ENCODE measurements at places on chromosomes 7 and 10.
A peak's percentile ranks its signal among the peaks of the same experiment; 100 is the strongest.

DNA sequence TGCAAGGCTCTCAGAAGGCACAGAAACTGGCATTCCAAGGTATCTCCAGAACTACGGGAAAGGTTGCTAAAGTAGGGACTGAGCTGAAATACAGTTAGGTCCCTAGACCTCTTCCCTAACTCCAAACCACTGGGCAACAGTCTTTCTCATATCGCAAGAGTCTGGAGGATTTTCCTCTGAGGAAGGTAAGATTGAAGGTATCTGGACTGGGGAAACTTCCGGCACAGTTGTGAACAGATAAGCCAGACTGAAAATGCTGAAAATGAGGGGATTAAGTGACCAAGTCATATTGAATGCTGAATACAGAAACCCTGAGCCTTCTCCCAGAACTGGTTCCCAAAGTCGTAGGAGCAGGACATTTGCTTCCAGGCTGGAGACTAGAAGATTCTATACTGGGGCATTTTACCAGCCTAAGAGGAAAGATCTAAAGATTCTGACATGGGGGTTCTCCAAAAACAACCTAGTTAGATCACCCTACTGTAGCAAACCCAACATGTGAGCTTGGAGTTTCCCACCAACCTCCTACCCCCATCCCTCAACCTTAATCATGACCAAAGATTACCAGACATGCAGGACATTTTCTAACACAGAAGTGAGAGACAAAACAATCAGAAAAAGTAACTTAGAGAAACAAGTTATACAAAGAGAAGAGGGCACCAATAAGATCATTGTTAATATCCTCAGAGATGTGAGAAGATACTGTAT lies 2.8 kb upstream of the PRRT4 start:
- DNase-seq, result no peak

- DNase-seq, result no peak
These were observed 16.6 kb upstream of the FAM170B start for GRCh38 chr10:49150426-49150825.

GRCh38 chr10:86083206-86083605 lies 283.4 kb downstream of the GRID1 start:
- DNase-seq, result no peak

- DNase-seq, result peak; percentile 20
These were observed 402.8 kb upstream of the PODXL start for GRCh38 chr7:131959106-131959812.

- no peak for DNase-seq
These were observed 91.9 kb upstream of the PRKCQ start for GRCh38 chr10:6671976-6672375.

DNA sequence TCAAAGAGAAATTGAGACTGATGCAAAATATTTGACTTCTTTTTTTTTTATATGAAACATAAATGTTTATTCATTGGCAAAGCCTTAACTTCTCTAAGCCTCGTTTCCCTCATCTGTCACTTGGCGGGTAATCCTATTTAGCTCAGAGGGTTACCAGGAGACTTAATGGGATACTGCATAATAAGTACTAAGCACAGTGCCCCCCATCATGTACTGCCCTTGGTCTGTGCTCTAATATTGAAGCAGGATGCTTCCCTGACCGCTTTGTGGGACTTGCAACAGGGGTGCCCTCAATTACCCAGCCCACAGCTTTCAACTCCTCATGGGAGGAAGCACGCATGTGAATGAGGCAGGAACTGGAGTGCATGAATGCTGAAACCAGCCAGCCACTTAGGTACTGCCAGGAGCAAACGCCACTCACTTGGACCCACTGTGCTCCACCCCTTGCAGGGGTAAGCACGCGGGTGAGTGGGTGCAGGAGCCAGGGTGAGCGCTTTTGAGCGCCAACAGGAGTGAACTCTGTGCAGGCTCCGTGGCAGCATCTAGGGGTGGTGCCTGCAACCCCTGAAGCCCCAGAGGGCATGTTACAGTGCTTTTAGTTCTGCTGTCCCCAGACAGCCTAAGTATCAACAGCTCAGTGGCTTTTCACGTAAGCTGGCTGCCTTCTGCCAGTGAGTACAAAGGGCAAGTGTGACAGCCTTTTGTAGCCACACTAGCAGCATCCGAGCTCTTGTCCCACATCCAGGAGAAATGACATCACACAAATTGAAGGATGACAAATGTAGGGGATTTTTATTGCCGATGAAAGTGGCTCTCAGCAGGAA lies 209.8 kb upstream of the C7orf33 start:
- no peak for DNase-seq

DNA sequence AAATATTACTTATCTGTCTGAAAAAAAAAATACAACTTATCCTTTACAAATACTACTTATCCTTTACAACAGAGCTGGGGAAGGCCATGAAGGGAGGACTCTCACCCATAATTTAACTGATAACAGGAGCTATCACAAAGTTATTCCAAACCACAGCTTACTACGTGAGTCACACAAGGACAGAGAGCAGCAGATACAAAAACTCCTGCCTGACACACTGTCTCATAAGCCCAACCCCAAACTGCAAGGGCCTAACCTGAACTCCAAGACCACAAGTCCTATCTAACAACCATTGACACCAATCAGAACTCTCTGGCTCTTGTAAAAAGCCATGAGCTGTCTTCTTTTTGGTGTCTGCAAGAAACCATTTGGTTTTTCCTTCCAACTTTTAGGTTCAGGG lies 28.5 kb upstream of the CXCL12 start:
- DNase-seq, result no peak

DNA sequence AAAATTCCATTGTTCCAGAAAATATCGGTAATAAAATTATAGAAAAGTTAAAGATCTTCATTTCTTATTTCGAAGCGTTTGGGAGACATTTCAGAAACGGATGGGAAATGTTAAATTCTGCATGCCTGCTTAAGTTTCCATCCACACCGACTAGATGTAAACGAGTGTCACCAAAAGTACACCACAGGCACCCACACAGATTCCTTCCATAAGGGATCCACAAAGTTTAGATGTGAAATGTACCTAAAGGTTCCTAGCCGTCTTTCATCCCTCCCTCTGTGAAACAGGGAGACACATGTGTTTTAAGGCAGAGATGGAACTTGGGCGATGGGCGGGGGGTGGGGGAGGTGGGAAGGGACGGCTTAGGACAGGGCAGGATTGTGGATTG lies 621 bp upstream of the CAV1 start:
- DNase-seq, result no peak

- DNase-seq, result no peak
These were observed 83.2 kb upstream of the MBL2 start for GRCh38 chr10:52855546-52856325.

DNA sequence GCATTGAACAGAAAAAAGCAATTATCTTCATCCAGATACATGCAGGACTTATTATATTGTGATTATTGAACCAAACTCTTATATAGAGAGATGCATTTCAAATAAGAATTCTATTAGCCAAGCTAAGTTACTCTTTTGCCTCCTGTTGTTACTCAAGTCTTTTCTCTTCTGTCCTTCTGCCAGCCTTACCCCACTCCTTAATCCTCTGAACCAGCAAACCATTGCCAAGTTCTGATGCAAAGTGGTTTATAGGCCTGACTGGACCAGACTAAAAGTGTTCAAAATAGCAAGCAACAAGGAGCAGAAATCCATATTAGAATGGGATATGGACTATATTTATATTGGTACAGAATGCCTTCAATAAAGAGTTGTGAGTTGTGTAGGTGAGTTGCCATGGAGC lies 2.2 kb upstream of the SLC26A4 start:
- DNase-seq, result no peak

DNA sequence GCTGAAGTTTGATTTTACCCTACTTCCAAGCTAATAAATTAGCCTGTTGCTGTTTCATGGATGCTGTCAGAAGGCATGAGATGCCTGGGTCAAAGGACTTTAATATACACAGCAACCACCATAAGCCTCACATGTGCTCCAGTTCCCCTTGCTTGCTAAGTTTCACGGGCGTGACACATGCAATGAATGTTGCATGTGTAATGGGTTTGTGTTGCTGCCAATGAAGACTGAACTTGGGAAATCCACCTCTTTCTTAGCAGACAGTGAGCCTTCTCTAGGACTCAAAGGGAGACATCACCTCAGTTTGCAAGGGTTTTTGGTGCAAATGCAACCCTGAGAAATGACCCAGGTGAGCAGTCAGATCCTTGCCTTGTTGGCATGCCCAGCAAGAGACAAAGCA lies 505.5 kb upstream of the PODXL start:
- DNase-seq, result no peak

- DNase-seq, result peak; percentile 3
These were observed 90.0 kb downstream of the TFEC start for GRCh38 chr7:115940460-115941060.

DNA sequence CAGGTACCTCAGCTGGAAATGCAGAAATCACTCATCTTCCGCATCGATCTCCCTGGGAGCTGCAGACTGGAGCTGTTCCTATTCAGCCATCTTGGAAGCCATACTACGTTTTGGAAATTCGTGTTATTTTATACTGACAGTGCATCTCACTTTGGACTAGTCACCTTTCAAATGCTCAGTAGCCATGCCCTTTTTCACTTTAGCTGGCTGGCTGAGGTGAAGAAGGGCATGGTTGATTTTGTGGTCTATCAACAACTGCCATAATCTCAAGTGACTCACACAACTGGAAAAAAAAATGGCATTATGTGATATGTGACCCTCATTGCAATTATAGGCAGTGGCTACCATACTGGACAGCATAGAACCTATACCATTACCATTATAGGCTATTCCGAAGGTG lies 100.5 kb downstream of the CCDC71L start:
- DNase-seq, result no peak

DNA sequence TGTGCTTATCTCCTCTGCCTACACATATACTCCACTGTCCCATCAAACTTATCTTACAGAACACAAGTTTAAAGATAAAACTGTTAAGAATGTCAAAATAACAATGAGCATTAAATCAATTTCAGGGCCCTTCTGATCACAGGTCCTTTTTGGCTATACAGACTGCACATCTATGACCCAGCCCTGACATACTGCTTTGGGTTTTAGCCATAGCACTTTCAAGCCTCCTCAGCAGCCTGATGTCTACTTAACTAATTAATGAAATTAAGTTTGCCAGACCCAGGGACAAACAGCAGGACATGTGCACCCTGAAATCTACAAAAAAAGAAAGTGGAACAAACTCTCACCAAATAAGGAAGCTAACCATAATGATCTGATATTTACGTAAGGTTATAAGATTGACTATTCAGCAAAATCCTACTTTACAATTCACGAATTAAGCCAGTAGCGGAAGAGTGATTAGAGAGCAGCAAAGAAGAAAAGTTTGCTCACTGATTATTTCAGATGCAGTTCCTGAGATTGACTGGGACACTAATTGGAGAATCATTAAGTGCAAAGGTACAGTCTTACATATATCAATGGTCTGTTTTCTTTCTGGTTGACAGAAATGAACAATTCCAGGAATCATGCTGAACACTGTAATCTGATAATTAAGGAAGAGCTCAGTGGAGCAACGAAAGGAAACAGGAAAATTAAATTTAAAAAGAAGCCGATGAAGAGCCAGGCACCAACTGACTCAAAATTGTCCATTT lies 669.3 kb upstream of the LRRN3 start:
- DNase-seq, result no peak

GRCh38 chr10:48623607-48624132 lies 18.8 kb upstream of the ARHGAP22 start:
- DNase-seq, result no peak

- DNase-seq, result no peak
These were observed 34.6 kb downstream of the KCNMA1 start for GRCh38 chr10:77602913-77603533.

DNA sequence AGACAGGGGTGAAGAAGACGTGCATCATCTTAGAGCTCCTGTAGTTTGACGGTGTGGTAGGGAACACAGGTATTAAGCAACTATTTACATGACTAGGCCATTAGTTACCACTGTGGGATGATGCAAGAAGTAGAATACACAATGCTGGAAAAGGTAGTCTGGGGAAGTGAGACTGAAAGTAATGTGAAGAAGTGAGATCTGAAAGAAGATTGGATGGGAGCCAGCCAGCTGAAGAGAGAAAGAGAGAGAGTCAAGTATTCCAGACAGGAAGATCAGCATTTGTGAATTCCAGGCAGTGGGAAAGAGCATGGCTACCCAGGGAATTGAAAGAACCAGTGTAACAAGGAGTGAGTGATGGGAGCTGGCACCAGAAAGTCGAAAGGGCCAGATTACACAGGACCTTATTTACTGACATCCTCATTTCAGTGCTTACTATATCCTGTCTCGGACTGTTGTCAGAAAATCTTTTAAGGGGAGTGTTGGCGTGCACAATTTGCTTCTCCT lies 4.0 kb upstream of the CFAP58 start:
- DNase-seq, result peak; percentile 66

GRCh38 chr10:8054494-8055407 lies at the start of gene GATA3:
GATA3 (plus strand) TSS chr10:8054688; CDS start chr10:8055656, 968 bp downstream.
- DNase-seq, result peak; percentile 87

DNA sequence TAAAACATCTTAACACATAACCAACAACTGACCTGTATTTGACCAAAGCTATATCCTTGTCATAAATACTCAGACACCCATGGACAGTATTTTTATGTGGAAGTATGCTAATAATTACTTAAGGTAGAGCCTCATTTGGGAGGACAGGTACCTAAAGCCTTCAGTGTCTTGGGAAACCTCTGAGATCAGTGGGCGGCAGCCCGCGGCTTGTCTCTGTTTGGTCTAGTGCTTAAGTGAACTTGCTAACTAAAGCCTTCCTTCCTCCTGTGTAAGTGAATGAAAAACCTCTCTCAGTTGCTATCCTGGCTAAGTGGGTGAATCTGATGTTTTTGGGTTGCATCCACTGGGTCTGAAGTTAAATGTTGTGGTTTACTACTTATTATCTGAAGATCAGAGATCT lies 144.5 kb upstream of the AGR3 start:
- DNase-seq, result no peak

DNA sequence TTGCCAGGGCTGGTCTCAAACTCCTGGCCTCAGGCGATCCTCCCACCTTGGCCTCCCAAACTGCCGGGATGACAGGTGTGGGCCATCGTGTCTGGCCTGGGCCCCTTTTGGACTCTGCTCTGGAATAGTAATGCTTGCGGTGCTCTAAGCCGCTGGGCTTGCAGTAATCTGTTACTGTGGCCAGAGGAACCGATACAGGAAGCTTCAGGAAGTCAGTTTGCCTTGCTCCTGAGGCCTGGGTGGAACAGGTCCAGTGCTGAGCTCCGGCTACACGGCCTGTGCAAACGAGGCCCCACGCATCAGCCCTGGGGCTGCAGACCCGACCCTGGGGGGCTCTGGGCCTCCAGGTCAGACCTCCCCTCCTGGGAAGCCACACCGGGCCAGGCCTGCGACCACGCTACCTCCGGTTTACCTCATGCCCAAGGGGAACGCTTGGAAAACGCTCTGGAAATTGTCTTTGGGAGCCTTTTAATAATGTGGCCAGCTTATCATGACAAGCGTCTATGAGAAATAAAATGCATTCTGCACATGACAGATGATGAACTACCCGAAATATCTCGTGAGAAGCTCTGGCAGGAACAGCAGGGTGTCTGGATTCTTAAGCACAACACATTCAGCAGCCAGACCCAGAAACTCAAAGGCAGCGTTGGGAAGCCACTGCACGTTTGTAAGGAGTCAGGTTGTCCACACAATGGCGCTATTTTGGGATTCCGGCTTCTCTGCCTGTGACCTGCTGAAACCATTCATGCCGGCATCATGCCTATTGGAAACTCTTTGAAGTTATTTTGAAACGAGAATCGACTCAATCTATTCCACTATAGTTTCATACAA lies 10.1 kb upstream of the ADAP1 start:
- peak; percentile 88 for DNase-seq

- no peak for DNase-seq
These were observed 66.4 kb downstream of the CDC123 start for GRCh38 chr10:12262278-12262981.

- peak; percentile 28 for DNase-seq
These were observed 38.0 kb upstream of the MKX start for GRCh38 chr10:27783660-27784059.

GRCh38 chr7:37322831-37323230 lies 125.8 kb downstream of the ELMO1 start:
- no peak for DNase-seq

GRCh38 chr10:31622978-31623377 lies 304.0 kb downstream of the ZEB1 start:
- peak; percentile 87 for DNase-seq

Measured in umbilical cord (tissue), 2 donors.